ENCODE measurements at places on chromosomes 3 and 15.

DNA sequence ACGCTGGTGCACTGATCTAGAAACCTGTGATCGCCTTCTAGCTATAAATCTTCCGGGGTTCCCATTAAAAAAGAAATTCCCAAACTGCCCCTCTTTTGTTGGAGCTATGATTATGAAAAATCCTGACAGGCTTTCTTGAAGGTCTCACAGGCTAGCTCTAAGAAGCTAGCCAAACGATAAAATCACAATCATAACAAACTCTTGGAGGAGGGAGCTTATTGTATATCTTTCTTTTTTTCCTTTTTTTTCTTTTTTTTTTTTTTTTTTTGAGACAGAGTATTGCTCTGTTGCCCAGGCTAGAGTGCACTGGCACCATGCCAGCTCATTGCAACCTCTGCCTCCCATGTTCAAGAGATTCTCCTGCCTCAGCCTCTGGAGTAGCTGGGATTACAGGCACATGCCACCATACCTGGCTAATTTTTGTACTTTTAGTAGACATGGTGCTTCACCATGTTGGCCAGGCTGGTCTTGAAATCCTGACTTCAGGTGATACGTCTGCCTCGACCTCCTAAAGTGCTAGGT is 72.0 kb downstream of the MYO1E start:
- DNase-seq = no peak

- no peak for DNase-seq
Observed at GRCh38 chr3:78734048-78734637, 1033.7 kb downstream of the ROBO1 start.

GRCh38 chr3:142046320-142047020 is 102.9 kb downstream of the TFDP2 start:
- no peak for DNase-seq

DNA sequence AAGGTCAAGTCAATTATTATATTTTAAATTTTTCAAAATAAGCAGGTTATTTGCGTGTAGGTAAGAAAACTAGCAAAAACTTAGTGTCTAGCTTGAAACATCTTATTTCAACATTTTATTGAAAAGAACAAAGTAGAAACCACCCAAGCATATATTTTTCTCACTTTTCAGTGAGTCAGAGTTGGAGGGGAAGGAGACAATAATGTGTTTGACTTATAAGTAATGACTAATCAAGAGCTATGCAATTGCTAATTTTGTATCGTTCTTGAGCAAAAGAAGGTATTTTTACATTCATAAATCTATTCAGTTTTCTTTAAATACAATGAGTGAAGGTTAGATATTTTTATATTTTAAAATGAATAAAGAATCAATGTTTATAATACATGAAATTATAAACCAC is 54.4 kb upstream of the P2RY1 start:
- DNase-seq = no peak

DNA sequence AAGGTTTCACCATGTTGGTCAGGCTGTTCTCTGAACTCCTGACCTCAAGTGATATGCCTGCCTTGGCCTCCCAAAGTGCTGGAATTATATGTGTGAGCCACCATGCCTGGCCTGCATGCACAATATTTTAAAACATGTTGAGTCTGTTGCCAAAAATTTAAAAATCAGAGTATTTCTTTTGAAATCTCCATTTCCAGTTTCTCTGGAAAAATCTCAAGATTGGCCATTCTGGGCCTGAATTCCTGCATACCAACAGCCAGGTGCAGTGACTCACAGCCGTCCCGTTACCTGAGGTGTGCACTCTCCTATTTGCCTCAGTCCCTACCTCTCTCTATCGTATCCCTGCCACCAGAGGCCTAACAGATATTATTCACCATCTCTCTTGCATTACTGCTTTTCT is 15.0 kb upstream of the COPG1 start:
- DNase-seq = no peak

DNA sequence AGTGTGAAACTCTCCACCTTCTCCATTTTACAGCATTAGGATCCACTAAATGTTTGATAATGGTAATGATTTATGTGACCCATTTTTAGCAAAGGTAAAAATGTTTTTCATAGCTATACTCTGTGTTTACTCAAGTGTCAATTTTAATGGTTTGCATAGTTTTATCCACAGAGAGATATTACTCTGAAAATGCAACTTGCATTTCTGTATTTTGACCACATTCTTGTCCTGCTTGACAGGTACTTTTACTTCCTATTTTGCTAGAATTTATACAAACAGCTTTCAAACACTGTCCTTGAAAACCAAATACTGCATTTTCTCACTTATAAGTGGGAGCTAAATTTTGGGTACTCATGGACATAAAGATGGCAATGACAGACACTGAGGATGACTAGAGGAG is 62.9 kb downstream of the SERPINI1 start:
- DNase-seq = no peak

- DNase-seq = no peak
Observed at GRCh38 chr3:153099131-153099530, 62.9 kb upstream of the RAP2B start.

DNA sequence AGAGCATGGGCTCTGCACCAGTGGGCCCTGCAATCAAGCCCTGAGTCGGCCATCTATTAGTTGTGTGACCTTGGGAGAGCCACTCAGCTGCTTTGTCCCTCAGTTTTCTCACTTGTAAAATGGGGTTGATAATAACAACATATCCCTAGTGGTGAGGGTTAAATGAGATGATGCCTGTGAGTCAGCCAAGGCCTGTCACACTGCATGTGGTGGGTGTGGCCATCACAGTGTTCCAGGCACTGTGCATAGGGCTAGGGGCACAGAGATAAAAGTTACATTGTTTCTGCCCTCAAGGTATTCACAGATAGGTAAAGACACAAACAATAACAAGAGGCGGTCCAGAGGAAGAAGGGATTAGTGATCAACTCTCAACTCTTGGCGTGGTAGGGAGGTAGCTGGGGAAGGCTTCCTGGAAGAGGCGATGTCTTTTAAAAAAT is 19.5 kb downstream of the SMAD6 start:
- no peak for DNase-seq

- no peak for DNase-seq
Observed at GRCh38 chr3:59759298-59760031, 709.6 kb upstream of the CFAP20DC start.

GRCh38 chr3:145698250-145698649 is 462.7 kb downstream of the PLOD2 start:
- no peak for DNase-seq
